ENCODE measurements at places on chromosomes 12 and 14.

- DNase-seq = no peak
Observed at GRCh38 chr14:67710209-67710608, 8.5 kb downstream of the RDH12 start.

DNA sequence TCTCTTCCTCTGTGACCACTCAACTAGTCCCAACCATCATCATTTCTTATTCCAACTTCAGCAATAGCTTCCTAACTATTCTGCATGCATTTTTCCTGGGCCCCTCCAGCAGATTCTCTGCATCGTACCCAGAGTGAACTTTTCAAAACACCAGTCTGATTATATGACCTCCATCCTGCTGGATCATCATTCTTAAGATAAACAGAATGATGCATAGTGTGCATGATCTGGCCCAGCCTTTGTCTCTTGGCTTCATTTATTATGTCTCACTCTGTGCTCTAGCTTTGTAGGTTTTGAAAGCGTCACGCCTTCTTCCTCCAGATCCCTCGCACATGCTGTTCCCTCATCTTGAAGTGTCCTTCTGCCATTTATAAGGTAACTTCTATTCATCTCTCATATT is 46.3 kb upstream of the SLC38A4 start:
- no peak for DNase-seq

- DNase-seq = no peak
Observed at GRCh38 chr12:121983536-121984210, 38.0 kb upstream of the BCL7A start.

- peak; percentile 36 for DNase-seq
Observed at GRCh38 chr12:120290609-120291305, 946 bp downstream of the RNU4-2 start.

- no peak for DNase-seq
Observed at GRCh38 chr12:70398862-70399261, 32.8 kb downstream of the KCNMB4 start.

DNA sequence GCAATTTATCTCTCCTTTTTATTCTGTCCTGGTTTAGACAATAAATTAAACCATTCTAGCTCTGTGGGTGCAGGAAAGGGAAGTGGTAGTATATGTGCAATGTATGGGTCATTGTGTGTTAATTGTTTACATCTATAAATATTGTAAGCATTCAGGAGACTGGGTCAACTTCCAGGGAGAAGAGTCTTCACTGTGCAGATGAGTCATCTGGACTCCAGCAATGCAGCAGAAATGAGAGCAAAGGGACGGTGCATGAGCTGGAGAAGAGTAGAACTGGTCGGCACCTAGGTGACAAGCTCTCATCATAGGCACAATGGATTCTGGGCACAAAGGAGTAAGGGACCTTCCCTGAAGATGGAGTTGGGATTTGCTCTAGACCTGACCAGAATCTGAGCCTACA is 211.1 kb upstream of the DAAM1 start:
- DNase-seq = no peak

DNA sequence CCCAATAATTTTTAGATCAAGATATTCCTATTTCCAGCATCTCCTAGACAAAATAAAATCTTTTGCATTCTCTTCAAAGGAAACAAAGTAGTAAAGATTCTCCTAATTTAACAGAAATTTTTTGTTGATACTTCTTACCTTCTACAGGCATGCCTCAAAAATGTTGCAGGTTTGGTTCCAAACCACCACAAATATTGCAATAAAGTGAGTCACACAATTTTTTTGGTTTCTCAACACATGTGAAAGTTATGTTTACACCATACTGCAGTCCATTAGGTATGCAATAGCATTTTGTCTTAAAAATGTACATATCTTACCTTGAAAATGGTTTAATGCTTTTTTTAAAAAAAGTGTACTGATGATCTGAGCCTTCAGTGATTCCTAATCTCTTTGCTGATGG is 65.6 kb upstream of the USP15 start:
- no peak for DNase-seq
